ENCODE measurements at places on chromosomes 5 and 9. TPM values are rescaled to one million over a fixed set of nuclear protein-coding genes. Genes with fewer than 3 reads are reported as not detected.

GRCh38 chr9:133167096-133167730 is 3.5 kb upstream of the GBGT1 start:
- no peak for DNase-seq
- no peak overlapping the region for H3K27ac ChIP-seq
- H3K36me3 ChIP-seq, result no peaks in the 10 kb centered on the region
- no peaks in the 10 kb centered on the region for H3K27me3 ChIP-seq

- H3K4me1 ChIP-seq, result no peaks in the 10 kb centered on the region
- H3K4me3 ChIP-seq, result no peak overlapping the region
- no peaks in the 10 kb centered on the region for H3K27me3 ChIP-seq
- DNase-seq, result no peak
These were observed 32.0 kb downstream of the ENHO start for GRCh38 chr9:34490760-34491159.

GRCh38 chr5:53170746-53171349 is 61.3 kb upstream of the MOCS2 start:
- no peak overlapping the region for H3K27ac ChIP-seq
- H3K36me3 ChIP-seq, result no peaks in the 10 kb centered on the region
- no peaks in the 10 kb centered on the region for H3K27me3 ChIP-seq
- H3K4me3 ChIP-seq, result no peak overlapping the region
- H3K4me1 ChIP-seq, result no peaks in the 10 kb centered on the region

DNA sequence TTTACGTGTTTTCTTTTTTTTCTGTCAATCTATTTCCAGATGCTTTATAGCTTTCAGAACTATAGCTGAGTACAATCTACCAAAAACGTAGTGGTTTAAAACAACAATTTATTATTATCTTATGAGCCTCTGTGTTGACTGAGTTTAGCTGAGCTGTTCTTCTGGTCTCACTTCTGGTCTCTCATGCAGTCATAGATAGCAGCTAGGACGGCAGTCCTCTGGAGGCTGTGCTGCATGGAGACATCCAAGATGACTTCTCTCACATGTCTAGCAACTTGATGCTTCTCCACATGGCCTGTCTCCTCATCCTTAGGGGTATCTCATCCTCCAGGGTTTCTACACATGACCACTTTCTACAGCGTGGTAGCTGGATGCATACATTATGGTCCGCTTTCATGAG is 22.0 kb upstream of the RAD23B start:
- no peak overlapping the region for H3K4me3 ChIP-seq
- no peaks in the 10 kb centered on the region for H3K4me1 ChIP-seq
- H3K36me3 ChIP-seq, result no peaks in the 10 kb centered on the region
- DNase-seq, result no peak

- no peak for DNase-seq
- no peaks in the 10 kb centered on the region for H3K27me3 ChIP-seq
- no peaks in the 10 kb centered on the region for H3K4me1 ChIP-seq
These were observed 107.8 kb upstream of the ATP10B start for GRCh38 chr5:160959804-160960203.

GRCh38 chr5:181044662-181045305 is 4.7 kb downstream of the BTNL9 start:
- H3K27me3 ChIP-seq, result peaks cover 9% of the 10 kb centered on the region
- DNase-seq, result no peak
- H3K4me1 ChIP-seq, result no peaks in the 10 kb centered on the region

- no peaks in the 10 kb centered on the region for H3K27me3 ChIP-seq
- H3K27ac ChIP-seq, result no peak overlapping the region
- no peak for DNase-seq
- H3K36me3 ChIP-seq, result no peaks in the 10 kb centered on the region
- no peak overlapping the region for H3K4me3 ChIP-seq
These were observed 284.4 kb downstream of the PIK3R1 start for GRCh38 chr5:68499987-68500386.

- H3K36me3 ChIP-seq, result no peaks in the 10 kb centered on the region
- no peak overlapping the region for H3K4me3 ChIP-seq
- H3K4me1 ChIP-seq, result no peaks in the 10 kb centered on the region
- H3K27me3 ChIP-seq, result no peaks in the 10 kb centered on the region
- DNase-seq, result no peak
These were observed 7.9 kb downstream of the PDE6A start for GRCh38 chr5:149936700-149937091.

- H3K27me3 ChIP-seq, result no peaks in the 10 kb centered on the region
- peak overlapping the region; percentile 82 for H3K4me3 ChIP-seq
- H3K27ac ChIP-seq, result peak overlapping the region; percentile 97
- no peak for DNase-seq
These were observed 1.0 kb downstream of the IL7R start for GRCh38 chr5:35857606-35858205.

- H3K27ac ChIP-seq, result no peak overlapping the region
- peaks cover 25% of the 10 kb centered on the region for H3K4me1 ChIP-seq
- peak; percentile 39 for DNase-seq
- H3K36me3 ChIP-seq, result peaks cover 81% of the 10 kb centered on the region
- H3K27me3 ChIP-seq, result no peaks in the 10 kb centered on the region
These were observed 29.3 kb downstream of the CYFIP2 start for GRCh38 chr5:157295247-157295646.

- no peaks in the 10 kb centered on the region for H3K4me1 ChIP-seq
- no peaks in the 10 kb centered on the region for H3K27me3 ChIP-seq
- H3K36me3 ChIP-seq, result no peaks in the 10 kb centered on the region
- DNase-seq, result no peak
- H3K4me3 ChIP-seq, result no peak overlapping the region
These were observed 137.9 kb upstream of the TRIM32 start for GRCh38 chr9:116549061-116549664.

GRCh38 chr9:37668116-37668601 is 17.4 kb downstream of the FRMPD1 start:
- H3K4me3 ChIP-seq, result no peak overlapping the region
- no peaks in the 10 kb centered on the region for H3K36me3 ChIP-seq
- H3K27me3 ChIP-seq, result no peaks in the 10 kb centered on the region
- no peaks in the 10 kb centered on the region for H3K4me1 ChIP-seq
- no peak for DNase-seq
- H3K27ac ChIP-seq, result no peak overlapping the region

GRCh38 chr5:91727463-91727862 is 344.3 kb upstream of the ARRDC3 start:
- no peaks in the 10 kb centered on the region for H3K4me1 ChIP-seq
- no peaks in the 10 kb centered on the region for H3K27me3 ChIP-seq
- H3K27ac ChIP-seq, result no peak overlapping the region
- H3K4me3 ChIP-seq, result no peak overlapping the region
- no peak for DNase-seq

ZNF79 gene
- 22.2 TPM for total RNA-seq

DTWD2 gene
- 3.5 TPM for total RNA-seq

STC2 gene
- not detected for total RNA-seq

RAB3C gene
- total RNA-seq, result not detected
